ENCODE measurements at places on chromosomes 12 and 14. TPM values are rescaled to one million over a fixed set of nuclear protein-coding genes. Genes with fewer than 3 reads are reported as not detected.

The SLC6A15 gene
- polyA plus RNA-seq = 0.22 TPM

The TCL1B gene
- not detected for polyA plus RNA-seq

The SPIC gene
- polyA plus RNA-seq = not detected

The FAR2 gene
- 1.1 TPM for polyA plus RNA-seq

The NOVA1 gene
- 2.0 TPM for polyA plus RNA-seq

The MSI1 gene
- not detected for polyA plus RNA-seq

The PMEL gene
- 5.9 TPM for polyA plus RNA-seq

The VAMP1 gene
- polyA plus RNA-seq = 23.1 TPM

The RCOR1 gene
- 8.8 TPM for polyA plus RNA-seq

The BEGAIN gene
- polyA plus RNA-seq = 1.2 TPM

The PZP gene
- not detected for polyA plus RNA-seq

The MBIP gene
- 16.5 TPM for polyA plus RNA-seq

The ACOT4 gene
- polyA plus RNA-seq = 0.22 TPM

The P2RX2 gene
- polyA plus RNA-seq = not detected

The LRRIQ1 gene
- 0.05 TPM for polyA plus RNA-seq
